PC-9 (cell line): ENCODE measurements at places on chromosomes 5 and 9. TPM values are rescaled to one million over a fixed set of nuclear protein-coding genes. Genes with fewer than 3 reads are reported as not detected.

- no peak for DNase-seq
Measured at GRCh38 chr5:150181766-150182545, 7.9 kb upstream of the SLC6A7 start.

- DNase-seq, result no peak
Measured at GRCh38 chr5:19099195-19099594, 888.8 kb downstream of the CDH18 start.

DNA sequence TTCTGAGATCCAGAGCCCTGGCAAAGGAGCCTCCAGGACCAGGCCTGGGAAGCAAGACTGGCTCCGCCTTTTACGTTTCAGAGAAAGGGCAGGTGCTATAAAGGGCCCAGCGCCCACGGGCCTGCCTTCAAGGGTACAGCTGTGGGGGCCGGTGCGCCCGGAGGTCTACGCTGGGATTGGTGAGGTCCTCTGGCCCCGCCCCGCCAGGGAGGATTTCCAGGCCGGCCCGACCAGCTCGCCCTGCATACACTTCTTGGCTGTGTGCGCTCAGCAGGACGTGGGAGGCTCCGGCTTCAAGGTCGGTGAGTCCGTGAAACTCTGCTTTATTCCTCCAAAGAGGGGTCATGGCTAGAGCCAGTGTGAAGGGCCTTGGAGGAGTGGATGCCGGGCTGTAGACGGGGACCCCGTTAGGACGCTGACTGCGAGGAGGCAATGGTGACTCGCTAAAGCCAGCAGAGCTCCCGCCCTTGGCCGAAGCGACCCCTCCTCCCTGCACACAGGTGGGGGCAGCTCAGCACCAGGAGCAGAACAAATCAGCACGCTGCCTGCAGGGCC, at the start of gene CKMT2:
CKMT2 (plus strand) TSS at position 243 of the 555 bp plus-strand sequence. CDS start 17,811 bp downstream, outside the sequence.
- DNase-seq, result no peak

DNA sequence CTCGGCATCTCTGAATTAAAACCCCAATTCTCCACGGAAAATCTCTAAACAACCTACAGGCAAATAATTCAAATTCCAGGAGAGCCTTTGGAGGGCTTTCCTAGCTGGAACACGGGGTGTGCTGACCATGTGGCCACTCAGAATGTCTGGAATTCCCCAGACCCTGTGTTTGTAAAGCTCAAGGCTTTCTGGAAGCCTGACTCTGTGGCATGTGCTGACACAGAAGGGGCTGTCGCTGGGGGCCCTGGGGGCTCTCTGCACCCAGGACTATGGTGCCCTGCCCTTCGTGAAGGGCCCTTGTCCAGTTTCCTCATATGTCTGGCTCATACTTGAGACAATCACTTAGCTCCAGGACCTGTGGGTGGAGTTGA, 29.0 kb upstream of the BOD1 start:
- DNase-seq, result no peak

DNA sequence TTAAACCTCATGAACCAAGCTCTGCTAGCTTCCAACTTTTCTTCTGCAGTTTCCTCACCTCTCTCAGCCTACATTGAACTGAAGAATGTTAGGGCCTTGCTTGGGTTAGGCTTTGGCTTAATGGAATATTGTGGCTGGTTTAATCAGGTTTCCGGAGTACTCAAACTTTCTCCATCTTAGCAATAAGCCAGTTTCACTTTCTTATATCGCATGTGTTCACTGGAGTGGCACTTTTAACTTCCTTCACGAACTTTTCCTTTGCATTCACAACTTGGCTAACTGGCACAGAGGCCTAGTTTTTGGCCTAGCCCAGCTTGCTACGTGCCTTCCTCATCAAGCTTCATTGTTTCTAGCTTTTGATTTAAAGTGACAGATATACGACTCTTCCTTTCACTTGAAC, 81.0 kb upstream of the MAST4 start:
- no peak for DNase-seq

DNA sequence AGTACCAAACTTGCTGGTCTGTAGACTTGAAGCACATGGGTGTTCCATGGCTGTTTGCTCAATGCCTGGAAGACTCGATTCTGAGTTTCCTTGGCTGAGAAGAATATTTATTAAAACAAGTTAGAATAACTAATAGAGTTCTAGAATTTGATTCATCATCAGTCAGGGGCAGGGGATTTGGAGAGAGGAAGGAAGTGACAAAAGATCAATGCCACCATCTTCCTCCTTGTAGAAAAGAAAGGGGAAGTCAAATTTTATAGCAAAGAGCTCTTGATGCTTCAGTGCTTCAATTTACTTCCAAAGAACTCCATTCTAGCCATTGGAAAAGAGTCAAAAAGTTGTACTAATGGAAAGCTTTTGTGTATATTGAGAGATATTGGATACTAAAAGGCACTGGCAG, 236.3 kb downstream of the MCTP1 start:
- DNase-seq, result no peak

Gene SELENOP
- total RNA-seq, result 4.6 and 5.3 TPM in 2 replicates

Gene MARCOL
- total RNA-seq, result not detected in 2 replicates

Gene PCDHB11
- not detected in 2 replicates for total RNA-seq

Gene RANBP3L
- not detected in 2 replicates for total RNA-seq

Gene ATP6V0E1
- total RNA-seq, result 190 and 251 TPM in 2 replicates

Gene LRSAM1
- 44.0 and 63.9 TPM in 2 replicates for total RNA-seq

Gene LCN15
- not detected in 2 replicates for total RNA-seq
